ENCODE measurements at places on chromosomes 3 and 15.

- no peak for DNase-seq
Observed at GRCh38 chr3:78481050-78481449, 1286.7 kb downstream of the ROBO1 start.

- DNase-seq = no peak
Observed at GRCh38 chr3:152583963-152584362, 251.0 kb upstream of the P2RY1 start.

- no peak for DNase-seq
Observed at GRCh38 chr3:116211901-116212300, 233.4 kb downstream of the LSAMP start.

- no peak for DNase-seq
Observed at GRCh38 chr3:187208159-187208558, 10.9 kb downstream of the RTP1 start.

DNA sequence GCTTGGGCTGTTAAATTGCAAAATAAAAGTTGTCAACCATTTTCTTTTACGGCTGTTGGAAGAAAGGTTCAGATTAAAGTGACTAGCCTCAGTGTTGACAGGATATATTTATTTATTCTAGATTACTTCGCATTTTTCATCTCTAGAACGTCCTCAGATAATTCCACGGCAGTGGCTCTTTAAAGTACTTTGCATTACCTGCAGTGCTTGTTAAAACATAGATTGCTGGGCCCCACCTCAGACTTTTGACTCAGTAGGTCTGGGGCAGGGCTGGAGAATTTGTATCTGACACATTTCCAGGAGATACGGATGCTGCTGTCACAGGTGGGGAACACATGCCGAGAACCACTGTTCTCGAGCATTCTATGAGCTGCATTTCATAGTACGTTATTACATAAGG, 292.7 kb downstream of the EDEM1 start:
- no peak for DNase-seq

- no peak for DNase-seq
Observed at GRCh38 chr15:41888662-41889253, 5.1 kb downstream of the SPTBN5 start.

DNA sequence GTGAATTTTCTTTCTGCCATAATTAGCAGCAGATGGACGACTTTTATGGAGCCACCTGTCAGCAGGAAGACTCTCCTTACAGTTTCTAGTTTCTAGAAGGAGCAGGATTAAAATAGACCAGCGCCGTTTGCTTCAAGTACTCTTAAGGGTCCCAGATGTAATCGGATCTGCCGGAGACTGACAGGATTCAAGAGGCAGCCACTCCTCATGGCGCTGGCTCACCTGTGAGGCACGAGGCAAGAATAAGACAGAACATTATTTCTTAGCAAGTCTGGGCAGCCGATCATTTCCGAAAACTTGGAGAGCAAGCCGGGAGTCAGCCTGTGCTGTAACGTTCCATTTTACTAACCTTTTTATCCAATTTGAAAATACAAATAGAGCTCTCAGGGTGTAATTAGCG, 410.4 kb upstream of the RORA start:
- no peak for DNase-seq

GRCh38 chr3:41508063-41508696, 308.9 kb downstream of the CTNNB1 start:
- DNase-seq = no peak

GRCh38 chr3:194572143-194572789, 61.0 kb downstream of the TMEM44 start:
- DNase-seq = no peak

DNA sequence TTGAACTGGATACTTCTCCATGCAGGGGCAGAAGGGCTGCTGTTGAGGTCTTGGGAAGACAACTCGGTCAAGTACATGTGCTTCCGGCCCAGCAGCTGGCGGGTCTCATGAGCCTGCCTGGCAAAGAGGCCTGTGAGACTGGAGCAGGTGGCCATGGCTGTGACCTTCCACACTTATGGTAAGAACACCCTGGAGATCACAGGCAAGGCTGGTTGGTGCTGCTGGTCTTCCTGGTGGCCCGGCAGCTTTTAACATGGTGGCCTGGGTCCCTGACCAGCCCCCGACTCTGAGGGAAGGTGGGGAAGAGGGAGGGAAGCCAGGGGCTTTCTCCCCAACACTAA, 15.4 kb downstream of the CHRD start:
- no peak for DNase-seq

DNA sequence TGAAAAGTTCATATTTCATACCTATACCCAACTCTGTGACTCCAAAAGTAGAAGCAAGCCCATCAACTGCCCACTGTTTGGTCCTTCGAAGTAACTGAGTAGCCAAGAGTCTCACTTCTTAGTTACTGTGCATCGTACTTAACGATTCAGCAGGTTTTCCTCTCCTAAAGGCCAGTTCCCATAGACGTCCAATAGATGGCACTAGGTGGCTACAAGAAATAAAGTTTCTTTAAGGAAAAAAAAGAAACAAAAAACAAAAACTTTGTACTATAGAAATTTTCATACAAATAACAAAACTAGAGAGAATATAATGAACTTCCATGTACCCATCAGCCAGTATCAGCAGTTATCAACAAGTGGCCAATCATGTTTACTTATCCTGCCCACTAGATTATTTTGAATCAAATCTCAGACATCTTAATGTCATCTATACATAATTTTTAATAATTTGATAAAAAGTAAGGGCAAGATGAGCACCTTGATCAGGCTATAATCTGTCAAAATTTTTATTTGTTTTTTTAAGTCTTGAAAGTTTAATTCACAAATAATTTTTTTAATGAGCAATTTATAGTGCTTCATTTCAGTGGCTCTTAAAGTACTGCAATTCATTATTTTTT, 63.8 kb upstream of the ACP3 start:
- DNase-seq = no peak

GRCh38 chr3:162328649-162329048, 832.0 kb downstream of the OTOL1 start:
- DNase-seq = no peak

DNA sequence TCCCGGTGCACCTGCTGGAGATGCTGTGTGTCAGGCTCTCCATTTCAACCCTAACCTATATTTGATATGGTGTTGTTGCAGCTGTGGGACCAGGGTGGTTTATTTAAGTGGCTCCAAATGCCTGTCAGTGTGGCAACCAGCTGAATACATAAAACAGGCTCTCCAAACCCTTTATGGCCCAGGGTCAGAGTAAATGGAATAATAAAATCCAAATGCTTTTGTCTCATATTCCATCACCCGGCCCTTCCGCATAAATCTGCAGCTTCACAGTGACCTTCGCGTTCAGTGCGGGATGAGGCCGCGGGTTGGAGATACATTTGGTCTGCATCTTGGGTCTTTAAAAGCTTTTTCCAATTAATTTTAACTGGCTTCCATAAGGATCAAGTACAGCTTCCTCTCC, 382.1 kb upstream of the NR2F2 start:
- no peak for DNase-seq

GRCh38 chr15:79886124-79886523, 10.7 kb downstream of the MTHFS start:
- no peak for DNase-seq

DNA sequence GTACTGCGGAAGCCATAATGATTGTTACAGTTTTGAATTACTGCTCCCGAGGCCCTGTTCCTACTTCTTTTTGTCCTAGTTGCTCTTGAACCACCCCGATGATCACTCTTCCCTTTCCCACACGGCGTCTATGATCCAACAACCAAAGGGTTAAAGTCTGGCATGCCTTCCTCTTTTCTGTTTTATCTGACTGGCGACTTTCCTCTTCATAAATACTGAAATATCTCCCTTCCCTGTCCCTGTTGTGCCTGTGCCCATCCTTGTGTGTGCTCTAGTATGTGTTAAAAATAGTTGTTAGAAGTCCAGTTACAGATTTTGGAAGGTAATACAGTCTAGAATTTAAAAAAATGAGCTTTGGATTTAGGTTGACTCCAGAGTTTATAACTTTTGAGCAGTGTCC, 83.6 kb downstream of the AKAP13 start:
- DNase-seq = no peak

- no peak for DNase-seq
Observed at GRCh38 chr15:43134157-43134635, 810 bp downstream of the TMEM62 start.

DNA sequence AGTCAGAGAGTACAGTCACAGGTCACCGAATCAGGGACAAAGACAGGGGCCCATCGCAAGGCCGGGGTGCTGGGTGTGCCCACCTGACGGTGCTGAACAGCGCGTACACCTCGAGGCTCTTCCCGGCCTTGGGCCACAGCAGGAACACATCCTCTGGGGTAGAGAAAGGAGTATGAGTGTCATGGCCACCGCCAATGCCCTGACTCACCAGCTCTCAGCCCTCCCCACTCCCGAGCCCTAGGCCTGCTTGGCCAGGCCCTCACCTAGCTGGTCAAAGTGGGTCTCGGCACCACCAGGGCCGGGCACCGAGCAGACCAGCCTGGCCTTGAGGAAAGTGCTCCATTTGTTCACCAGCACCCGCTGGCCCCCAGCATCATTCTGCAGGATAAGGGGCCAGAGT, 4.2 kb downstream of the SEMA3G start:
- no peak for DNase-seq

GRCh38 chr15:63072023-63072650, 29.6 kb downstream of the TPM1 start:
- no peak for DNase-seq

DNA sequence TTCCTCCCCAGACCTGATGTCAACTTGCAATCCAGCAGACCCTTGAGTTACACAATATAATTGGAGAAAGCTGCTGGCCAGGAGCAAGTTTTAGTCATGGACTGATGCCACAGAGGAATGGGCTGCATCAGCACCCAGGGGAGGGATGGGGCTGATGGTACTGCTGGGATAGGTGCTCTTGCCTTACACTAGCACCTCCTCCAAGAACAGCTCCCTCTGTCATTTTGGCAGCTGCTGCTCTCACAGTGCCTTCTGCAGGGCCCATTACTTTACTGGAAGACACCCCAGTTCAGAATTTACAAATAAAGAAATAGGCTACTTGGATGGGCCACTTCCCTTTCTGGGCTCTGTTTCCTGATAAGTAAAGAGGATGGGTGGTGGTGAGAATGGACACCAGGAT, 85.3 kb upstream of the RORA start:
- no peak for DNase-seq

DNA sequence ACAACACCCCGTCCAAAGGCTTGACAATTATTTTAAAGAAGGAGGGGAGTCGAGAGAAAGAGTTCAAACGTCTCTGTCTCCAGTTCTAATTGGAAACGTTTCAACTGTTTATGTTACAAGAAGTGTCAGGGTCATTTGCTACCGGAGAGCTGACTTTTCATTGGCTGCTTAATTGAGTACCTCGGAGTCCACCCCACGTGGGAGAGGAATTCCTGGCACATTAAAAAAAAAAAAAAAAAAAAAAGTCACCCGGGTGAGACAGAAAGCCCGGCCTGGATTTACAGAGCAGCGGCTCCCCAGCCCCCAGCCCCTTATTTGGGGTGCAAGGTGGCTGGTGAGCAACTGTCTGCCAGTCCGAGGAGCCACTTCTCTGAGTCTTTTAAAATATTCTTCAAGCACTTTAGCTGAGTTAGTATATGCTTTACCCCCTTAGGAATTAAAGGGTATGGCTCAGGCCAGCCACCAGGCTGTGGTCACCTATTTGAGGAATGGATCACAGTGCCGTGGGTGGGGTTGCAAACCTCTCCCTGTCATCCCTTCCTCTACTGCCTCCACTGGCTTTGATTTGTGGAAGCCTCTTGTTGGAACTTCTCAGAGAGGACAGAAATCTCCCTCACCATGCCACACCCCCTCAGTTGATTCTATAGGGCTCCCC, 3.9 kb upstream of the TLE3 start:
- DNase-seq = no peak

DNA sequence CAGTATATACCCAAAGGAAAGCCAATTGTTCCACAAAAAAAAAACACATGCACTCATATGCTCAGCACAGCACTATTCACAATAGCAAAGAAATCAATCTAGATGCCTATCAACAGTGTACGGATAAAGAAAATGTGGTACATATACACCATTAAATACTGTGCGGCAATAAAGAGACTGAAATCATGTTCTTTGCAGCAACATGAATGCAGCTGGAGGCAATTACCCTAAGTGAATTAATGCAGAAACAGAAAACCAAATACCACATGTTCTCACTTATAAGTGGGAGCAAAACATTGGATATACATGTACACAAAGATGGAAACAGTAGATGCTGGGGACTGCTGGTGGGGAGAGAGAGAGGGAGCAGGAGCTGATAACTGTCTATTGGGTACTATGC, 124.2 kb upstream of the AADACL2 start:
- DNase-seq = no peak

- no peak for DNase-seq
Observed at GRCh38 chr3:50122071-50122470, 33.1 kb upstream of the SEMA3F start.

- DNase-seq = no peak
Observed at GRCh38 chr15:50576166-50576565, 29.7 kb upstream of the USP50 start.

DNA sequence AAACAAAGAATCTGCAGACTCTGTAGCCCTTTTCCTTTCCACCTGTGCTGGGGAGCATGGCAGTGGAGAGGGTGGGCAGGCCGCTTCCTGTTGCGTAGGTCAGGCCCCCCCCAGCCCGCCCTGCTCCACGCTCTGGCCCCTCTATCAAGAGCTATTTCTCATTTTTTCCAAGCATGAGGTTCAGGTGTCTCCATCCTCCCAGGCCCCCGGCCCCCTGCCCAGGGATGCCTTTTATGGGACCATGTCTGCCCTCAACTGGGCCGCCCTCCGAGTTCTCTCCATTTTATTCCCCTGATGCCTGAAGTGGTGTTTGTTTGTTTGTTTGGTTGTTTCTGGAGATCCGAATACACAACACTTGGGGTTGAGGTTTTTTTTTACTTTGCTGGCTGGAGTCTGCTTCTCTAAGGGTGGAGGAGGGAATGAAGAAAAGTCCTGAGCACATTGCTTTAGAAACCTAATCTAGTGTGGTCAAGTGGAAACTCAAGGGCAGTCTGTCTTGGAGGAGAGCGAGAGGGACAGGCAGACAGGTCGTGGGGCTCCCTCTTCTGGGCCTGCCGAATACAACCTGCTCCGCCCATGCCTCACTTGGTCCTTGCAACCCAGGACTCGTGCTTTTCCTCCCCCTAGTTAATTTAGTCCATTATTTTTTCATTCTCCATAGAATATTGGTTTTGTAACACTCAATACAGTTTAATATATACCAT, 176.5 kb upstream of the LYSMD4 start:
- no peak for DNase-seq

DNA sequence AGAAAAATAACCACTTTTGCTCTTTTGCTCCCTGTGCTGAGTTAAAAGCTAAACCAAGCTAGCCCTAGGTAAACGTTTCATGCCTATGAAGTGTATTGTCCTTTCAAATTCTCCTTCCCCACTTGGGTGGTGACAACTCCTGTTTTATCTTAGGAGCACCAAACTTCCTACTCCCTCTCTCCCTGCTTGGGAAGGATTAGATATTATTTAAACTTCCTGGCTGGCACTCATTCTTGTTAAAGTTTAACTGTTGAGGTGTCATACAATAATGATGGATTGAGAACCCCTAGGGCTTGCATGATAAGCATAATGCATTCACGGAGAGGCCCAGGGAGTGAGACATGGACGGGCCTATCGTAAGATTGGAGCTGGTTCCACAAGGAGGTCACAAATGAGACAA, 29.5 kb downstream of the B4GALT4 start:
- DNase-seq = no peak
